ENCODE measurements at places on chromosomes 2 and 18.

GRCh38 chr2:88058191-88058590 is 2.6 kb upstream of the KRCC1 start:
- DNase-seq: no peak

GRCh38 chr2:217279140-217279539 is 419.3 kb upstream of the TNP1 start:
- DNase-seq: peak; percentile 81

GRCh38 chr2:222355860-222356259 is 57.1 kb upstream of the PAX3 start:
- DNase-seq: peak; percentile 70

DNA sequence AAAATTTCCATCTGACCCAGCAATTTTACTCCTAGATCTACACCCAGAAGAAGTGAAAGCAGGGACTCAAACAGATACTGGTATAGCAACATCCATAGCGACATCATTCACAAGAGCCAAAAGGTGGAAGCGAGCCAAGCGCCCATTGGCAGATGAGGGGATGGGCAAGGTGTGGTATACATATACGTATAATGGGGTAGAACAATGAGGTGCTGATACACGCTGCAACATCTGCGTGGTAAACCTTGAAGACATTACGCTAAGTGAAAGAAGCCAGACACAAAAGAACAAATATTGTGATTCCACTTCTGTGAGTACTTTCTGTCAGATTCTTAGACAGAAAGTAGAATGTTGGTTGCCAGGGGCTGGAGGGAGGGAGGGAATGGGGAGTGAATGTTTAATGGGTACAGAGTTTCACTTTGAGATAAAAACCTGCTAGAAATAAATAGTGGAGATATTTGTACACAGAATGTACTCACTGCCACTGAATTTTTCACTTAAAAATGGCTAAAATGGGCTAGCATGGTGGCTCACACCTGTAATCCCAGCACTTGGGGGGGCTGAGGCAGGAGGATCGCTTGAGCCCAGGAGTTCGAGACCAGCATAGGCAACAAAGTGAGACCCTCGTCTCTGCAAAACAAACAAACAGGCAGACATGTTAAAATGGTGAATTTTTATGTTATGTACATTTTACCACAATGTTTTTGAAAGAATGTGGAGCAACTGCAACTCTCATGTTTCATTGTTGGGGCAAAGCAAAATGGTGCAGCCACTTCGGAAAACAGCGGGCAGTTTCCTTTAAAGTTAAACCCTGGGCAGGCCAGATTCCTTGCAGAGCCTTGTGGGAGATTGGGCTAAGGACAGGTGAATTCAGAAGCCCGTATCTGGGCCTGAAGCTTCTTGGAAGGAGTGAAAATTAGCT is 103.4 kb upstream of the MYCN start:
- DNase-seq: no peak

- DNase-seq: no peak
Observed at GRCh38 chr18:22060361-22060760, 109.0 kb upstream of the GATA6 start.

GRCh38 chr18:67608615-67609273 is 92.2 kb upstream of the DSEL start:
- DNase-seq: peak; percentile 76

DNA sequence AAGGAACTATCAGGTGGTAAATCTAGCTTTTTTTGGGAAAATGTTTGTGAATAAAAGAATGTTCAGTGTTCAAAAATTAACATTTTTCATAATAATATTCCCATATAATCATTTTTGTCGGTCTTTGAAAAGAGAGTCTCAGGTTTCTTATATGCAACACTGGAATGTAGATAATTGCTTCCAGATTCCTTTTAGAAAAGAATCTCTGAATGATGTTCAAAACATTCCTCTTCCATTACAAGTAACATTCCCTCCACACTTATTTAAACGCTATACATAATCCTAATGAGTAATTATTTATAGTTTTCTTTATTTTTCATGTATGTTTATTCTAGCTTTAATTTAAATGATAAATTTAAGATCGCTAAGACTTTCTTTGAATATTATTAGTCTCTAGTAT is 7.0 kb downstream of the ZSWIM2 start:
- DNase-seq: peak; percentile 86

- DNase-seq: peak; percentile 46
Observed at GRCh38 chr18:55251254-55251971, 292.2 kb upstream of the CCDC68 start.

DNA sequence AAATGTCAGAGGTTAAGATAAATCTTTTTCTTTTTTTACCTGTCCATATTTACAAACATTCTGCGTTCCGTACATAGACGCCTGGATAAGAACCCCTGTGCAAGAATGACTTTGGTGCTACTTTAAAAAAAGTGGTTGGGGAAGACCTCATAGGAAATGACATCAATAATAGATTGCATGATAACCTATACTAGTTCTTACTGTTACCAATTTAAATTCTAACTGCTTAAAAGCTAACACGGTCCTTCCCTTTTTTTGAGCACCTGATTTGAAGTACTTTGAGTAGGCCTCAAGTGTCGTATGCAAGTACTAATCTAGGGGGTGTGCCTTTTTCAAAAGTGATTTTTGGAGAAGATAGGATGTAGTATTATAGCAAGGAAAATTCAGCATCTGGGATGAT is 2.1 kb downstream of the SLC39A10 start:
- no peak for DNase-seq

- no peak for DNase-seq
Observed at GRCh38 chr2:64478502-64479230, 24.7 kb downstream of the LGALSL start.

- DNase-seq: no peak
Observed at GRCh38 chr2:60158262-60158661, 395.2 kb downstream of the BCL11A start.

GRCh38 chr2:84964406-84965191 is 6.4 kb upstream of the KCMF1 start:
- no peak for DNase-seq

- no peak for DNase-seq
Observed at GRCh38 chr2:73939419-73939818, 12.7 kb downstream of the DGUOK start.

DNA sequence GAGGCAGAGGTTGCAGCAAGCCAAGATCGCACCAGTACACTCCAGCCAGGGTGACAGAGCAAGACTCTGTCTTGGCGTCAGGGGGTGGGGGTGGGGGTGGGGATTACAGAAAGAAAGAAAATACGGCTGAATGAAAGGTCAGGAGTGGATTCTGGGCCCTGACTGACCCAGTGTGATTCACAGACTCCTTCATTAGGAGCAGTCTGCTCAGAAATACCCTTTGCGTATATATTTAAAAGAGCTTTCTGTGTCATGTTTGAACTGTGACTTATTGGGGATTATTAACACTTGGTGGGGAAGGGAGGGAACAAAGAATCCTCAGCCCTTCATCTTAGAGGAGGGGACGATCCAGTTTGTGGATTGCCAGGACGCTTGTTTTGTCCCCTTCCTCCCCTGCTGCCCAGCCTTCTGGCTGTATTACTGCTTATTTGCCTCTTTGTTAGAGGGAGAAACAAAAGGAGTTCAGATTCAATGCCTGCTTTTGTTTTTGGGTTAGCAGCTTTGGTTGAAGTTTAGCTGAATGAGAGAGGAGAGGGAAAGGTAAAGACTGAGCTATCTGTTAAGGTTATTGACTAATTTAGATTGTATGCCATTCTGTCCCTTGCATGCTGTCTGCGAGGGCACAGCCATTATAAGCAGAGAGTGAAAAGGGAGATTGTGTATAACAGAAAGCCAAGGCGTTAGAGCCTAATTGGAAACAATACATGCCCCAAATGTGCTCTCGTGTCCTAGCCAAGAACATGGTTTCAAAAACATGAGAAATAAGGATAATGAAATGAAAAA is 118.3 kb downstream of the FMNL2 start:
- no peak for DNase-seq

DNA sequence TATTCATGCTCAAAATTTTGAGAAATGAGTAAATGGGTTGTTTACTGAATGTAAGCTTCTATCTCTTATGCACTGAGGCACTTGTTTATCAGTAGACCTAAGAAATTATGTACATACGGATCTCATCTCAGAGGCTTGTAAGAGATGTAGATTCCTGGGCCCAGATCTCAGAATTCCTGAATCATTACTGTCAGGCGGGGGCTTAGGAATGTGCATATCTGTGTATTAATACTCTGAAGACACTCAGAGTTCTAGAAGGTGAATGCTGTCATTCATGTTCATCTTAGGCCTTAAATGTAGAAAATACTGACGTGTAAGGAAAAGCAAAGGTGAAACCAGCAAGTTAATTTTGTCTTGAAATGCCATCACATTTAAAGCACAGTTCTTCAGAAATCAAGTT is 169.6 kb downstream of the FMNL2 start:
- peak; percentile 49 for DNase-seq

- DNase-seq: peak; percentile 64
Observed at GRCh38 chr2:393711-394696, 106.1 kb upstream of the ALKAL2 start.

GRCh38 chr2:133765658-133766057 is 197.4 kb upstream of the NCKAP5 start:
- peak; percentile 96 for DNase-seq

DNA sequence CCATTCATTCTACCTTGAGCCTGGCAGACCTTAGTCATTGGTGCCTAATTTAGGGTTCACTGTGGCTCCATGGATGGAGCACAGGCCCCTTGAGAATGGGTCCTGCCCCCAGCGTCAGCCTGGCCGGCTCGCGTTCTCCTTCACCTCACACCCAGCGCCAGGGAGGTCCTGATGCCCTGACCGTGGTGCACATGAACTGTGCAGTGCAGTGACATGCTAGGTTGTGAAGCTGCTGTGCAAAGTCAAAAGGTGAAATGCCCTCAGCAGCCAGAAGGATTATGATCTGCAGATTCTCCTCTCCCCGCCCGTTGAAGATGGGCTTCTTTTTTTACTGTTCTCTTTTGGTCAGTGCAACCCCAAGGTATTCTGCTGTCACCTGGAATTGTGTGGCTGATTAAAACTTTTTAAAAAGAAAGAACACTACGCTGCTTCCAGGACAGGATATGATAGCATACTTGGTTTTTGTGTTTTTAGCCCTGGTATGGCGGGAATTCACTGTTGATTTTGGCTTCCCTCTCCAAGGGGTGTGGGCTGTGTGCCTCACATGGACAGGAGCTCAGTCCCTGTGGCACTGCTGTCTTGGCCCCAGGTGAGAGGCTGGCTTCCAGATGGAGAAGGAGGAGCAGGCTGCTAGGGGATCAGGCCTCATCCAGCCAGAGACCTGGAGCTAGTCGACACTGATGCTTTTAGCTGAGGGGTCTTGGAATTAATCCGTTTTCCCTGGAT is 49.4 kb upstream of the MCFD2 start:
- peak; percentile 65 for DNase-seq

GRCh38 chr2:159053161-159054031 is 85.0 kb downstream of the TANC1 start:
- peak; percentile 88 for DNase-seq

DNA sequence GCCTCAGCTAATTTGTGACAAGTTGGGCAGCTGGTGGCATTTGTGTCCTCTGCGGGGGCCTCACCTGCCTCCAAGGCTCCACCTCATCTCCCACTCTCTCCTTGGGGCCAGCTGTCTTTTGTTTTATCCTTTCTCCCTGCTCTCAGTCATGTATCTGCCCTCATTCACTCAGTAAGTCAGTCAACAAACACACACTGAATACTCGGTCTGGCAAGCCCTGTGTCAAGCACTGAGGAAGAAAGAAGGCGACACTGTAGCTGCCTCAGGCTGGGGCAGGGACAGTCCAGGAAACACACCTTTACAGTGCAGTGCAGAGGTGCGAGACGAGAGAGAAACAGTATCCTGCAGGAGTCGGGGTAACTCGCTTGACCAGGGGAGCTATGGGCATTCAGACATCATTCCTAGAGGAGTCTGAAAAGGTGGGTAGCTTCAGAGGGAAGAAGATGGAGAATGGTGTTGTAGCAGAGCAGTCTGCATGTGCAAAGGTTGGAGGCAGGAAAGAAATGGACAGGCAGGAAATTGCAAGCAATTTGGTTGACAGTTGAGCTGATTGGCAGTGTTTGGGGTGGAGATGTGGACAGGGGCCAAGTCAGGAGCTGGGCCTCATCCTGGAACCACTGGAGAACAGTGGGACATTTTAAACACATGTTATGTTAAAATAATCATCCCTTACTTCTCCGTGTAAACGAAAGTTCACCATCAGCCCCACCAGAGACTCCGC is 34.9 kb downstream of the SCTR start:
- DNase-seq: no peak

- no peak for DNase-seq
Observed at GRCh38 chr2:242065426-242065825, 195.9 kb downstream of the RTP5 start.

DNA sequence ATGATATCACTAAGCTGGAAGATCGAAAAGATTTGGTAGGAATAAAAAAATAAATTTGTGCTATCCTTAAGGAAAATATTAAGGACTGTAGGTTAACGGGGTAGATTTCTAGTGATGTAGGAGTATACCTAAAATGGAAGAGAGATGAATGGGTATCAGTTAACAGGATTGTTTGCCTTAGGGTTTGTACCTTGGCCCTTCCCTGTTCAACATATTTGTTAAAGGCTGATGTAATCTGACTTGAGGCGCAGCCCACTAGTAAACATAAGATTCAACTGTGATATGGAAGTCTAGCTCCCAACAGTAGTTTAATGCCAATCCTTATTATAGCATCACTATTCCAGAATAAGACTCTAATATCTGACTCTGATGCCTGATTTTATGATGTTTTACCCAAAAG is 685.2 kb downstream of the DCC start:
- no peak for DNase-seq

DNA sequence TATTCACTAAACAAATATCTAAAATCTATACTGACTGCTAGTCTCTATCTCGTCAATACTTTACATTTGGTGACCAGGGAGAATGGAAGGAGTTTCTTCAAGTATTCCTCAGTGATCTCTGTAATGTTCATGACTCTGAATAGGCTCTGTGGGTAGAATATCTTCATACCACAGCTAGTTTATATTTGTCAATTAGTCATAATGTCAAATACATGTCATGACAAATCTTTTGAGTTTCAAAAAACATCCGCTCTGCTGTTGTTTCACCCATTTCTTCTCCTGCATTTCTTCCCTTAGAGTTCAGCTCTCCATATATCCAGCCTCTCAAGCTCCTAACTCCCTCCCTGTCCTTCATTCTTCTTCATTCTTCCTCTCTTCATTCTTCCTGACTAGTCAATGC is 206.5 kb upstream of the FANCL start:
- DNase-seq: no peak

DNA sequence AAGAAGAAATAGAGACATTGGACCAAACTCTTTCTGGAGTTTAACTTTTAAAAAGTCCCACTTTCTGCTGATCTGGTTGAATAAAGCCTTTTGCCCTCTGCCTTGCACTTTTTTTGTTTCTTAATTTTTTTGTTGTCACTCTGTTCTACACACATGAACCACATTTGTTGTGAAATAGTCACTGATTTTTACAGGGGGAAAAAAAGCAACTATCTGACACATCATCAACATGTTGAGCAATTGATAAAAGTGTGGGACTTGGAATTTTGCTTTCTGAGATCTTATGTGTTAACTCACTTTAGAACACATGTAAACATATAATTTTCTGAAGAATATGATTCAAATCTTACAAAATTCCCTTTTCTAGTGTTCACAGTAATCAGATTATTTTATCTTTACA is 414.8 kb upstream of the FIGN start:
- DNase-seq: no peak

Measured in fibroblast of skin of scalp (primary cell).